Hematopoietic multipotent progenitor cell (in vitro differentiated cells): ENCODE measurements at places on chromosomes 5 and 9. TPM values are rescaled to one million over a fixed set of nuclear protein-coding genes. Genes with fewer than 3 reads are reported as not detected.
A peak's percentile ranks its signal among the peaks of the same experiment; 100 is the strongest.

The CAST gene
- total RNA-seq = 29.9 TPM

The EGFLAM gene
- total RNA-seq = under 0.01 TPM

The NSG2 gene
- not detected for total RNA-seq

The SPINK1 gene
- total RNA-seq = not detected

The C5orf58 gene
- total RNA-seq = under 0.01 TPM

The RNF208 gene
- total RNA-seq = 1.3 TPM

DNA sequence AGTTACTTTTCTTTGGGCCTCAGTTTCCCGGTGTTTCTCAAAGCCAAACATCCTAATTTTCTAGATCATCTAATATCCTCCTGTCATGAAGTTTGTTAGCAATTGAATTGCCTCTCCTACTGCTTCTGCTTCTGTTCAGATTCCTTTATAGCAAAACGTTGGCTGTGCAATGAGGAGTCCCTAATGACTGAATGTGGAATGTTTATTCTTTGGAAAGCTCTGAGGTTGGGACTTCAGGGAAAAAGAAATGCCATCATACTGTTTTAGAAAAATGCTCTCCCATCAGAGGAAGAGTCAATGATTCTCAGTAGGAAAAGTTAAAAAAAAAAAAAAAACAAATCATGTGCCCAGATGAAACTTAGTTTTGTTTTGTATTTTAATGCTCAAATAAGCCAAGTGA is 268.7 kb upstream of the PAPPA start:
- DNase-seq = no peak

DNA sequence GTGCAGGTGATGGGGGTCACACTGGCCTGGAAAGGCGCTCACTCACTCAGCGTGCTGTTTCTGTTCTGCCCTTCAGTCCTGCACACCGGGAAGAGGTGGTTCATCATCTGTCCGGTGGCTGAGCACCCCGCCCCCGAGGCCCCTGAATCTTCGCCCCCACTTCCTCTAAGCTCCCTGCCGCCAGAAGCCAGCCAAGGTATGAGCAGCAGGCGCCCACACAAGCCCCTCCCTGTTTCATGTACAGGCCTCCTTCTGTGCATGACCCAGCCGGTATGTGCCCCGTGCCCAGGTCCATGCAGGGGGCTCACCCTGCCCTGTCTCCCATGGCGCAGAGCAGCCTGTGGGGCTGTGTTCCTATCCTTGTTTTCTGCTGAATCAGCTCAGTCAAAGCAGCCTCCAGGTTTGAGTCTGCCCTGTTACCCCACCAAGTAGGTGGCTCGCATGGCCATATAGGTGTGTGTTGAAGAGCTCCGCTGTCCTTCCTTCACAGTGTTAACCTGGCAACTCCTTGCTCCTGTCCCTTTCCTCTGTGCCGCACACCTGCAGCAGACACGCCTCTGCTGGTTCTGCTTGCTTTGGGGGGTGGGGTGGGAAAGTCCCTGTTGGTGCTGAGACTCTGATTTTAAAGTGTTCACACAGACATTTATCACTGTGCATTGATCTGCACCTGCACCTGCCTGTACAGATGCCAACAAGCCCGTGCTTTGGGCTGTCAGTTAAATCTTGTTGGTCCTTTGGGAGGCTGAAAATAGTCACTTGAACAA is 84.8 kb downstream of the WNK2 start:
- no peak for DNase-seq

DNA sequence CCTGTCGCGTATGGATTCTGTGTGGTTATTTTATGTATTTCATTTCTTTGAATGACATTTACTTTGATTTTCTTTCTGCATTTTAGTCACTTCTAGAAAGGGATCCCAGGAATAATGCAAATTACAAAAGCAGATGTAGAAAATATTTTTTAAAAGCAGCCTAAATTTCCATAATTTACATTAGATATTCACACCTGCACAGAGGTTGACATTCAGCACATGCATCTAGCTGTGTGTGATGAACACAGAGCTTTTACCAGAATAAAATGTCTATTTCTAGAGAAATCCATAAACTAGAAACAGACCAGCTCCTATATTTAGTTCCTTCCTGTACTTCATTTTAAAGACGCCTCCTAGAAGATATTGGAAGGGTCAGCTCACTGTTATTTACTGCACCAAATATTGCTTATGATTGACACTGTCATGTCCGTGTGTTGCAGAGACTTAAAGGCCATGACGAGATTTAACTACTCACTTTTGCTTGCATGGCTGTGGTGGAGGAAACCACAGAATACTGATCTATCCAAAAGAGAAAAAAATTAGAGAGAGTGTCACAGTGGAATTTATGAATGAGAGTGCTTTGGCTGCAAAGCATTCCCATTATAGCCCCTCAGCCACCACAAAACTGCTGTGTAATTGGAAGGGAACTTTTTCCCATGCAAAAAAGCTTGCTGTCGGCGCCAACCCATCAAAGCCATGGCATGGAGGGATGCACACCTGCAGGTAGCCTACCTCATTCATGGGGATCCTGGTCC is 58.1 kb downstream of the EBF1 start:
- DNase-seq = no peak

- no peak for DNase-seq
Observed at GRCh38 chr5:14486996-14487896, 94.3 kb upstream of the OTULINL start.

DNA sequence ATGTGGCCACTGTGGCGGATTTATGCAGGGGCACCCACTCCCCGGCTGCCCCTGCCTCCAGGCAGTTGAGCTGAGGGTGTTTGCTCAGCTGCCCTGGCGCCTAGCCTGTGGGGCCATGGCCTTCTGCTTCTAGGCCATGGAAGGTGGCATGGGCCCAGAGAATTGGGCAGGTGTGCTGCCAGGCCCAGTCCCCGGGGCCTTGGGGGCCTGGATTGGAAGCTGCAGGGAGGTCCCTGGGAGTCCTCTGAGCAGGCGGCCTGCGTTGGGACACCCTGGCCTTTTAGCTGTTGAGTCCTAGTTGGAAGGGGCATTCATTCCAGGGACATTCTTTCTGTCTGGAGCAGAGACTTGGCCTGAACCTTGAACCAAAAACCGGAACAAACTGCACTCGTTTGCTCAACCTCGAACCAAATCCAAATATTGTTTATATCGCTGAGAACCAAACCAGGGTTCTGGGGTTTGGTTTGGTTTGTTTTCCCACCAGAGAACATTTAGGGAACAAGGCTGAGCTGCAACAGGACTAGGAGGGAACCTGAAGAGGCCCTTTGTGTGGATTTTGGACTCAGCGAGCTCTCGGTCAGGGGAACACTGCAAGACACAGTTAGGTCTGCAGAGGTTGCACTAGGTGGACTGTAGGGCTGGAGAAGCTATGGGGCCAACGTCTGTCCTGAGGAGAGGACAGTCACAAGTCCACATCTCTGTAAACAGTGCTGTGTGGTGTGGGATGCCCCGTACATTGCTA is 116.8 kb downstream of the BOD1 start:
- no peak for DNase-seq

GRCh38 chr5:80124121-80124918 is 89.2 kb downstream of the THBS4 start:
- DNase-seq = no peak

GRCh38 chr5:80654054-80654390 is 430 bp upstream of the MSH3 start:
- DNase-seq = no peak

DNA sequence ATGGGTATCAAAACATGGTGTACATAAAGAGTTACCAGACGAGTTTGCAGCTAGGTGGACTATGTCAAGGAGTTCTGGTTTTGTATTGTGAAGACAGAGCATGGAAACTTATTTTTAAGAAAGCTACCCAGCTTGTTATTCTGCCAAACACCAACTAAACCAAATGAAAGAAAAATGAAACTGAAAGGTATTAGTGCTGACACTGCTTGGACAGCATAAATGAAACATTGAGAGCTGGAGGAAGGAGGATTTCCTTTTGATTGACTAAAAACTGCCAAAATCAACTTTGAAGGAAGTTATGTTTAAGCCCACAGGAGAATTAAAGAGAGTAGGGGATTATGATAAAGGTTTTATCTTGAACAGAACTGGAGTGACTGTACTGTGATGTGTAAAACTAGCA is 766.2 kb downstream of the PTPRD start:
- DNase-seq = peak; percentile 71

- no peak for DNase-seq
Observed at GRCh38 chr9:108812396-108813025, 43.3 kb downstream of the ACTL7B start.

DNA sequence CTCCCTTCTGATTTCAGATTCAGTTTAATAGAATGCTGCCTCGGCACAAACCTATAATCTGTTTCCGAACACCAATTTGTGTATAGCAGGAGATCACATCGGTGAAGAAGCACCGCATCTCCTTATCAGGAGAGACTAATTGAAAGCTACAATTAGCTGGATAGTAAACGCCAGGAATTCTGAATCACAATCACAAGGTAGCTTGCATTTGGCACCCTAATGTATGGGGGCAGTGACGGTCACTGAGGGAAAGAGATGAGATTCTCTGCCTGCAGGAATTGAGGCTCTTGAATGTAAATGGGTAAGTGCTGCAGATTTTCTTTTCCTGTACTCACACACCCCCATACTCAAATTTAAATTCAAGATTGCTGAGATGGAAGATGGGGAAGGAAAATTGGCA is 373.6 kb upstream of the ZNF608 start:
- no peak for DNase-seq

DNA sequence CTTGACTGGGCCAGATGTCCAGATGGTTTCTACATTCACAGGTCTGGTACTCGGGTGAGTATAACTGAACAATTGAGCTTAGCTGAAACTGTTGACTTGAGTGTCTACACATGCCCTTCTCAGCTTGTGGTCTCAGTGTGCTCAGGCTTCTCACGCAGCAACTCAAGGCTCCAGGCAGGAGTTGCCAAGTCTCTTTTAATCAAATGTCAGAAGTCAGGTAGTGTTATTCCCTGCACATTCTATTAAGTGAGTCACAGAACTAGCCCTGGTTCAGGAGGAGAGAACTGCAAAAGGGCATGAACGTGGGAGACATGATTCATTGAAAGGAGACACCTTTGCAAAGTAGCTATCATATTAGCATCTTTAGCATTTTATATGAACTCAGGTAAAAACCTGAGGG is 199.3 kb upstream of the ACTBL2 start:
- DNase-seq = no peak

GRCh38 chr9:137387114-137387890 is 35.7 kb downstream of the EXD3 start:
- DNase-seq = no peak

- no peak for DNase-seq
Observed at GRCh38 chr9:35996358-35996970, 38.5 kb upstream of the OR2S2 start.

DNA sequence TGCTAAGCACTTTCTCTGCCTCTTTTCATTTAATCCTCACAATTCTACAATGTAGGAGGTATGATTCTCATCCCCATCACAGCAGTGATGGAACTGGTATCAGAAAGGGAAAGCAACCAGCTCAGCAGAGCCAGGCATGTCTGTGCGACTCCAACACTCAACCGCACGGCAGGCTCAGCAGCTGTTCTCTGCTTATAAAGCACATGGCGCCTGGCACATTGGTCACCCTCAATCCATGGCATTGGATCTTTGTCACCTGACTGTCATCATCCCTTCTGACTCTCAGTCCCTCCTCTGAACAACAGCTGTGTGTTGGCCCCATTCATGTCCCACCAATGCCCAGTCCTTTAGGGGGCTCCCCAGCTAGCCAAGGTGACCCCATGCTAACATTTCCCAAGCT is 45.1 kb upstream of the HAND1 start:
- DNase-seq = no peak

- no peak for DNase-seq
Observed at GRCh38 chr9:125580701-125581286, 126.2 kb downstream of the MAPKAP1 start.

- peak; percentile 76 for DNase-seq
Observed at GRCh38 chr5:162209005-162209605, 141.5 kb downstream of the GABRG2 start.

DNA sequence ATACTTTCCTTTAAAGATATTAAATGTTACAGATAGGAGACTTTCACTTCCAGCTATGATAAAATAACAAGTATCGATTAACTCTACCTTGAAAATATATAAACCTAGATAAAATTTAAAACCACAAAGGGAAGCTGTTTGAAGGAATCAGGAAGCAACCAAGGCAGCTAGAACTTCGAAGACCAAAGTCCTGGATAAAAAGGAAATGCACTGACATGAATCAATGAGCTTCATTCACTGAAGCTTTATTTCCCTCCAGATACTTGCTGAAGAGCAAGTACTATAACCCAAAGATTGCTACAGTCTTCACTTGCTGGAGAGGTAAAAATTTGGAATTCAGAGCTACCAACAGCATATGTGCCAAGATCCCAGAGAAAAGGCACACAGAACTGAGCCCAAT is 144.1 kb downstream of the PIK3R1 start:
- DNase-seq = no peak

DNA sequence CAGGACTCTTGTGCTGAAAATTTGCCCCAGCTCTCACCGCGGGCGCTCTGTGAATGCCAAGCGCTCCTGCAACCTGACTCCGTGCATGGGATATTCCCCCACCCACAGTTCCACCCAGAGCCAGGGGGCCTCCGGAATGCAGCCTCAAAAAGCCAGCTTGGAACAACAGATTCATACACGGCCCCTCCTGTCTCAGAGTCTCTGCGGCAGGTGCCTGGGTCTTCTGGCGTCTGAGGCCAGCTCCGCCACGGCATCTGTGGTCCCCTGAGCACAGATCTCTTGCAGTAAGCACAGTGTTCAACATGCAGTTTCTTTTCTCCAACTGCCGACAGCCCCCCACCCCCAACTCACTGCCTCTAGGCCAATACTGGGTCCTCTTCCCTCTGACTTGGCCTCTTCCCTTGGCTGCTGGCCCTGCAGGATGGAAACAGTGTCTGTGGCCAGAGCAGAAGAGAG is 355.7 kb upstream of the IRX2 start:
- no peak for DNase-seq

DNA sequence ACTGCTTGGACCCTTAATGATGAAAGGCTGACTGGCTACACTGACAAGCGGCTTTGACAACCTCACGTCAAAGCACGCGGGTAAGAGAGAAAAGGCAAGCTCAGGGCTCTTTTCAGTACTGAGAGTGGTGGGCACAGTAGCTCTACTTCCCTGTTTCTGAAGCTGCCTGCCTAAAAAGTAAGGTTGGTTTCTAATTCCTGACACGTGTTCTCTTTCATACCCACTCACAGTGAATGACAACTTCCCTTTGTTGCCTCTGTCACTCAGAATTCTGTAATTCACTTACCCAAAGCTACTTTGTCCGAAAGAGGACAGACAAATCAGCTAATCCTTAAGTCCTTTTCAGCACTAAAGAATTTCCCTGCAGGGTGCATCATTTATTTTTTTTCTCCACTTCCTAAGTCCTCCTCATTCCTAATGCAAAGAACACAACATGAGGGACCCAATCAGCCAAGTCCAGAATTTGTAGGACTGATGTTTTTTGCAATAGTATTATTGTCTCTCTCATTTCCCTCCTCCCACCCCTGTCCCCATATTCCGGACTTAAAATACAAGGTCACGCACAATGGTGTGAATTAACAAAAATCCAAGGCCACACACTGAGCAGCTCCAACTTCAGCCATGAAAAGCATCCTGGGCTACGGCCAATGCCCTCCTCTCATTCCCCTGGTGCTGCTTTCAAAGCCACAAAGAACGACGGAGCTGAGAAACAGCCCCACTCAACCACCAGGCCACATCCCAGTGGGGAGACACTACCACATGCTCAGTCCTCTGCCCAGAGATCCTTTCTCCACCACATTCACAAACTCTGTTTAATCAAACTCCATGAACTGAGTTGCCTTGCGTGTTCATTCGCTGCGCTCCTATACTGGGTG is 221.0 kb downstream of the TSSK1B start:
- no peak for DNase-seq
